ENCODE measurements at places on chromosomes 6 and 20.

- DNase-seq = no peak
Measured at GRCh38 chr6:130893277-130893676, 66.1 kb downstream of the SMLR1 start.

- DNase-seq = no peak
Measured at GRCh38 chr20:7540923-7541322, 399.3 kb downstream of the HAO1 start.

DNA sequence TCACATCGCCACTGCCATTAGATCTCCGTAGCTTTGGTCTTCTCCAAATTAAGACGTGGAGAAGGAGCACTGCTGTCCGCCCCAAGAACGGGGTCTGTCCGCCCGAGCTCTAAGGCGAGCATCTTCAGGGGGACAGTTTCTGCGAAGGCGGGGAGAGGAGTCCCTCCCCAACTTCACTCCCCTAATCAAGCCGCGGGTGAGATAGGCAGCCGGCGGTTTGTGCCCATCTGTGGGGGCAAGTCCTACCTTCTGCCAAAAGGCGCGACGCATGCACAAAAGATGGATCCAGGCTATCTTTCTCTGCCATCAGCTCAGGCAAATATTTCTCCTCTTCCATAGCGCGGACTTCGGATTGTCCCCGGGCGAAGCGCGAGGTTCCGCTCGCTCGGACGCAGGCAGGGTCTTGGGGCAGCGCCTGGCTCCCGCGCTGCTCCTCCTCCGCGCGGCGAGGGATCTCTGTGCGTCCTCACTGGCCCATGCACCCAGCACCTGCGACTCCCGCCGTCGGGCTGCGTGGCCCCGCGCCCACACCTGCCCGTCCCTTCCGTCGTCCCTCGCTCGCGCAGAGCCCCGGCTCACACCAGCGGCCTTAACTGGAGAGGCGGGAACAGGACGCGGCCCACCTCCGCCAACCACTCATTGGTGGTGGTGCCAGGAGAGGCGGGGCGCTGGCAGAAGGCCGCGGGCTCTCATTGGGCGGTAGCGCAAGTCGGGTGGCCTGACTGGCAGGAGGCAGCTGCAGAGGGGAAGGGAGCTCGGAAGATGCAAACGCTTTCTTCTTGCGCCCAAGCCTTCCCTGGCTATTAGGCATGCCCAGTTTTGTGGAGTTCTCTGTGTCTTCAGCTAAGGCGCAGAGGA, at the start of gene KHDRBS2:
Gene KHDRBS2, minus strand, starts transcription at position 614 of the 858 bp plus-strand sequence.
- DNase-seq = peak; percentile 17

- DNase-seq = peak; percentile 36
Measured at GRCh38 chr6:167781066-167781767, 45.5 kb upstream of the AFDN start.

DNA sequence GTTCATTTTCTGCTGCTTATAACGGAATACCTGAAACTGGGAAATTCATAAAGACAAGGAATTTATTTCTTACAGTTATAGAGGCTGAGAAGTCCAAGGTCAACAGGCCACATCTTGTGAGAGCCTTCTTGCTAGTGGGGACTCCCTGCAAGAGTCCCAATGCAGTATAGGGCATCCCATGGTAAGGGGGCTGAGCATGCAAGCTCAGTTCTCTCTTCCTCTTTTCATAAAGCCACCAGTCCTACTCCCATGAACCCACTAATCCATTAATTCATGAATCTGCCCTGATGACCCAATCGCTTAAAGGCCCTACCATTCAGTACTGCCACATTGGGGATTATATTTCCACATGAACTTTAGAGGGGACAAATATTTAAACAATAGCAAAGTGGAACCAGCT, 26.5 kb downstream of the CYB5R4 start:
- DNase-seq = no peak

GRCh38 chr20:38342713-38343310, 3.5 kb upstream of the LBP start:
- DNase-seq = no peak
